ENCODE measurements at places on chromosomes 12 and 14.

- DNase-seq: no peak
Measured at GRCh38 chr14:51360592-51360991, 120.5 kb downstream of the TMX1 start.

DNA sequence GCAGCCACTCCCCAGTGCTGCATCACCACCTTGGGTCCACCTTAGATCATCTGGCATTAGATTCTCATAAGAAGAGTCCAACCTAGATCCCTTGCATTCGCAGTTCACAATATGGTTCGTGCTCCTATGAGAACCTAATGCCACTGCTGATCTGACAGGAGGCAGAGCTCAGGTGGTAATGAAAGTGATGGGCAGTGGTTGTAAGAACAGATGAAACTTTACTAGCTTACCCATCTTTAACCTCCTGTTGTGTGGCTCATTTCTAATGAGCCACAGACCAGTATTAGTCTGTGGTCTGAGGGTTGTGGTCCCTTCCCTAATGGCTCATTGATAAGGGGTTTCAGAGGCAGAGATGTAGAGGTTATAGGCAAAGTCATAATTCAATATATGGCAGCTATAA, 615.9 kb upstream of the MIS18BP1 start:
- no peak for DNase-seq

DNA sequence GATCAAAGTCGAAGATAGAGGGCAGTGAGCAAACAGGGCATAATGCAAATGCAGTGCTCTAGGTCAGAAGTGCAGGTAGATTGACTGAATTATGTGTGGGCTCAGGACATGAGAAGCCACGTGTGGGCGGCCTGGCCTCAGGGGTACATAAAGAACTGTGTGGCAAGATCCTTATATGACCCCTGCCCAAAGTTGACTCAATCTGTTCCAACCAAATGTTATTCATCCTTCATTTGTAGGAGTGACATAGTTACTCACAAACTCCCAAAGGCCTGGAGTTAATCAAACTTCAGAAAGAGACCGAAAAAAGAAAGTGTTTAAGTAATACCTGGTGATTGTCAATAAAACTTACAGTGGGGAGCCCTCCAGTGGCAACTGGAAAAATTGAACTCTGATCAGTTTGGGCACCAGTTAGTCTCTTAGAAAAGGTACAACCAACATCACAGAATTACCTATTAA, 150.4 kb upstream of the FAR2 start:
- no peak for DNase-seq

GRCh38 chr12:75943730-75944096, 87.9 kb downstream of the PHLDA1 start:
- DNase-seq: no peak

- no peak for DNase-seq
Measured at GRCh38 chr14:36657399-36658122, 4.1 kb upstream of the PAX9 start.

DNA sequence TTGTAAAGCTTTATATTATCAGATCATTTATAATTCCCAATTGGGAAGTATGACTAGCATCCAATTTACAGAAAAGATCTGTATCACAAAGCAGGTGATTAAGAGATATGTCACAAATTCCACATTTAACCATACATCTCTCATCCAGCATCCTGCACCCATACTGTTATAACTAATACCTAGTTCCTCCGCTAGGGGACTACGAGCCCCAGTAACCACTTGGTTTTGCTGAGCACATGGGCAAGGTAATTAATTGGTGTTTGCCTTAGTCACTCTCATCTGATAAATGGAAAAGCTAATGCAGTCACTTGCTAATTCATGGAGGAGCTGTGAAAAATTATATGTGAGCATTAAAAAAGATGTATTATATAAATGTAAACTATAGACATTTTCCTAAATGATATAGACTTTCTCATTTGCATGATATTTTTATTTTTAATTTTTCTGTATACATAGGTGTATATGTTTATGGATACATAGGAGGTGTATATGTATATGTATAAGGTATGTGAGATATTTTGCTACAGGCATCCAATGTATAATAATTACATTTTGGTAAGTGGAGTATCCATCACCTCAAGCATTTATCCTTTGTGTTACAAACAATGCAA, 1031.8 kb downstream of the GALC start:
- DNase-seq: no peak

DNA sequence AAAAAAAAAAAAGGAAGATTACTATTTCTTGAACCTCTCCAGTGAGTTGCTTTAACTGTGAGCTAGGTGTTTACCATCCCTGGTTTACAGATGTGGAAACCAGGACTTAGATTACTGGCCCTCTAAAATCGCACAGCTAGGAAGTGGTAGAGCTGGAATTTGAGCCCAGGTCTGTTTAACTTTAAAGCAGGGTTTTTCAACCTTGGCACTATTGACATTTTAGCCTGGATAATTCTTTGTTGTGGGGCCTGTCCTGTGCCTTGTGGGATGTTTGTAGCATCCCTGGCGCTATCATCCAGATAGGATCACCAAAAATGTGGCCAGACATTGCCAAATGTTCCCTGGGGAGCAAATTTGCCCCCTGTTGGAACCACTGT, 28.5 kb upstream of the SMOC1 start:
- no peak for DNase-seq

DNA sequence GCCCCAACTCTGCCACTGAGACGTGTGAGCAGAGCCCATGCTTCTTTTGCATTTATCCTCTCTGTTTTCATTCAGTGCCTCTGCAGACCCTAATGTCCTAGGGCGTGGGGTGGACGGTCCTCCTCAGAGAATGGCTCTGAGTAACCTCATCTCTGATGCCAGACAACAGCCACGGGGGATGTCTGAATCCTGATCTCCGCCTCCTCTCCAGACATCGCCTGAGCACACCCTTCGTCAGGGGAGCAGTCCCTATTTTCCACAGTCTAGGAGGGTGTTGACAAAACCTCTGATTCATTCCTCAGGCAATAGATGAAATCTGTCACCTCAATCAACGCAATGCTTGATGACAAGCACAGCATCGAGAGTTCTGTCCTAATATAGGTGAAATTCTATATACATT, 109.2 kb upstream of the DYRK2 start:
- no peak for DNase-seq

- DNase-seq: no peak
Measured at GRCh38 chr12:2477009-2477766, 317.6 kb upstream of the FKBP4 start.

DNA sequence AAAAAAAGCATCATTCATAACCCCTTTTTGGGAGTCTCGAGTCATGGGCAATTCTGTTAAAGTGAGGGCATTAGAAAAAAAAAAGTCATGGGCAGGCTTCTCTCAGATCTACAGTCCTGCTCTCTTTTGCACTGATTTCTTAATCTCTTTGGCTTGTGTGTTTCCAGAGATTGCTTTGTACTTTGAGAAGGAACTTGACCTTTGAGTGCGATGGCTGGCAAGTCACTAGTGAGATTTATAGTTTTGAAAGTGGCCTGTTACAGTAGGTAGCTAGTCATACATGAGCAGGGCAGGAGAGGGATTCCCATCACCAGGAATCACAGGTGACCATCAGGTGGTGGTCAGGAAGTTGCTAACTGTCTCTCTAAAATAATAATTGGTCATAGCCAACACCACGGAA, 119.6 kb downstream of the KCNMB4 start:
- no peak for DNase-seq

DNA sequence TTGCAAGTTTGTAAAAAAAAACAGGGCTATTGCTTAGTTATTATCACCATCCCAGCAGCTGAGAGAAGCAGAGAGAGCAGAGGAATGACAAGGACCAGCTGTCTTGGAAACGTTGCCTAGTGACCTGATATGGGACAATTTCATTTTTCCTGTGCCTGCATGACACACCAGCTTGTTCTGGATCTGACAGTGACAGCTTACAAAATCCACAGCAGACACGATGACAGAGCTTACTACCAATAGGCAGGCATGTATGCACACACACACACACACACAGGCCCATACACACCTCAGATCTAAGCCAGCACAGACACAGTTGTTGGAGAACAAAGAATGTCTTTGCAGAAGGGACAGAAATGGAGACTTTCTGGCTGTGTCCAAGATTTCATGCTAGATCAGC, 25.4 kb downstream of the HSPB8 start:
- no peak for DNase-seq

GRCh38 chr12:87849074-87849473, 180.1 kb downstream of the C12orf50 start:
- DNase-seq: no peak

DNA sequence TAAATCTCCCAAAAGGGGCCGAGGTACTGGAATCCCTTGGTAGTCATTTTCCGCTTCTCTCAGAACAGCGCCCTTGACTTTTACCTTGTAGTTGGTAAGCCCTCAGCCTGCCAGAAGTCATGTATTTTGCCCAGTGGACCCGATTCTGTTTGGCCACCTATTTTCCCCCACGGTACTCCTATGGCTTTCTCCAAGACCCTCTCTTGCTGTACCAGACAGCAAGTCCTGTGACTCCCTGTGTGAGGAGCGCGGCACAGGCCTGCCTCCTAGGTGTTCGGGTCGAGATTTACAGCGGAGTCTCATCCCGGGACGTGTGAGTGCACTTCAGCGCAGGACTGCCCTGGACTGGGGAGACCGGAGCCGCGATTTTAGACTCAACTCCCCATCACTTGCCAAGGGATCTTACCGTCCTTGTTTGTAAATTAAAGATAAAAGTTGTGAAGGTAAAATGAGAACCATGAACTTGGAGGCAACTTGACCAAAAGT, 1.1 kb upstream of the MBD6 start:
- DNase-seq: no peak

All from CD4-positive, alpha-beta T cell treated with Interleukin-4 for 4 hours (primary cell).